ENCODE measurements at places on chromosomes 13 and 19.

DNA sequence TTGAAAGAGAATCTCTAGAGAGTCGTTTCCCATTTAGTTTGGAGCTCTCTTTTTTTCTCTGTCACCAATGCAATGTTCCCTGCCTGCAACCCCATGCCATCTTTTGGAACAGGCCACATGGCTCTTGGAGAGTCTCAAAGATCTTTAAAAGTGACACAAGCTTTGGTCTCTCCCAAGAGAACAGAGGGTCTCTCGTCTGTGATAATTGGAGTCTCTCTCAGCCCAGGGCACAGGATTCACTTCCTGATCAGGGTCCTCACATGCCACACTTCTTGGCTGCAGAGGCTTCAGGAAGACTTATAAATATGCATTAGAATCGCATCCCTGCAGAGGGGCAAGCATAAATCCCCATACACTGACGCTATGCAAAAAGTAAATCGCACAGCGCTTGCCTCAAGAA lies 240.5 kb downstream of the IRS2 start:
- ATAC-seq = no peak

- peak; percentile 89 for ATAC-seq
Observed at GRCh38 chr19:38551450-38551813, 66.3 kb downstream of the MAP4K1 start.

DNA sequence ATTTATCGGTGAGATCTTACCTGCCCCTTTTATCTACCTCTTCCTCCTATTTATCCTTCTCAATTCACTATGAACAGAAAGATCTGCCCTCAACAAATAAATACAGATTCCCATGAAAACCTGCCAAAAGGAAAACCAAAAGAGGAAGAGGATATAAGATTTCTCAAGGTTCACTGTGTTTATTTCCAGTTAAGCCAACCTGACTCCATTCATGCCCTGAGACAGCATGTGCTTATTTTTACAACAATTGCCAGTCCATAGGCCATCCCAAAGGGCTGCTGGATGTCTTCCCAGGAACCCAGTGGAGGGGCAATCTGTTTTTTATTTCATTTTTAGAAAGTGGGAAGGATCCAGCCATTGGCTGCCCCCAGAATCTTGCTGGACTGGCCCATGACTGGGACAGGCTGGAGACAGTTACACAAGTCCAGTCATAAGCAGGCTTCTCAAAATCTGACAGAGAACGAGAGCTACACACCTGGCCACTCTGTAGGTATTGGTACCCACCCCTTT lies 209.1 kb downstream of the IRS2 start:
- ATAC-seq = no peak

DNA sequence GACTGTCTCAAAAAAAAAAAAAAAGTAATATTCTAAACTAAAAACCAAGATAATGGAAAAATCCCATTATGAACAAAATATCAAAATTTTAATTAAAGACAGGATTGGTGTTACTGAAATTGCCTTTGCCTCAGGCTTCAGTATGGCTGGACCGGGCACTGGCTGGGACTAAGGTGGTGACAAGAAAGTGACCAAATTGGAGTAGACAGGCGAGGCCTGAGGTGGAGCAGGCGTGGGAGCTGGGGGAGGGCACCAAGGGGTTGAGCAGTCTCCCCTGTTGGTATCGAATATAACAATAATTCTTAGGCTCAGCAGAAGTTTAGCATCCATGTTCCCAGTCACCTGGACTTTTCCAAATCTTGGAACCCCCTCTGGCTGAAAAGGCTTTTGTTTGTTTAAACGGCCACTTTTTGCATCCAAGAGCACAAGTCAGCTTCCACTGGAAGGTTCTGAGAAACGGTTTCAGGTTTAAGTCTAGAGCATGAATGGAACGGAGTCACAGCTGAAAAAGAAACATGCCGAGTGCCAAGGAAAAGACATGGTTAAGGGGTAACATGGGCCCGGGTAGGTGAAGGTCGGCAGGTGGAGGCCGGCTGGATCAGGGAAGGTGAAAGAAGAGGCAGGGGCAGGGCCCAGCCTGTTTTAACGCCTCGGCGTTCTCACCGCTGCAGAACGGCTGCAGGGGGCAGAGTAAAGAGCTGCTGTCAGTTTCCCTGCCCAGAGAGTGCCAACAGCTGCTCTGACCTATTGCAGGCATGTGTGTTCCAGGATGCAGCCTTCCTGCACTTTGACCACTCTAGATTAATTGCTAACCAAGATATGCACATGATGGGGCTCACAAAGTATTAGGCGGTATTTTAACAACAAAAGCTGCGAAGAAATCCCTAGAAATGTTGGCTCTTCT lies 104.4 kb downstream of the TM9SF2 start:
- peak; percentile 63 for ATAC-seq

DNA sequence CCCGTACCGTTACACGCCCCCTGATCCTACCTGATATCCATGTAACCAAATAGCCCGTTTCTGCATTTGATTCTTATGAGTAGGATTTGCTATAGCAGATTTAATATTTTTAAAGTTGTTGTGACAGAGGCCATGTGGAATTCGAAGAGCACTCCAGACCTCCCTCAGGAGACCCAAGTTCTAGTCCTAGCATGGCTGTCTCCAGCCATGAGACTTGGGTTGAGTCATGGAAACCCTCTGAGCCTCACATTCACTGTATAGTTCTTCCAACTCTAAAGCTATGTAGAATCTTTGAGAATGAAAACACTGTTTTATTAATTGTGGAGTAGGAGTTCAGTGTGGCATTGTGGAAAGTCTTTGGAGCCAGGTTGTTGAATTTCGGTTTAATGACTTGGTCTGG lies 8.0 kb upstream of the GPR183 start:
- ATAC-seq = peak; percentile 21

- no peak for ATAC-seq
Observed at GRCh38 chr13:106331116-106331515, 204.3 kb downstream of the EFNB2 start.

- ATAC-seq = peak; percentile 31
Observed at GRCh38 chr19:48480183-48480557, 11.0 kb downstream of the CYTH2 start.

DNA sequence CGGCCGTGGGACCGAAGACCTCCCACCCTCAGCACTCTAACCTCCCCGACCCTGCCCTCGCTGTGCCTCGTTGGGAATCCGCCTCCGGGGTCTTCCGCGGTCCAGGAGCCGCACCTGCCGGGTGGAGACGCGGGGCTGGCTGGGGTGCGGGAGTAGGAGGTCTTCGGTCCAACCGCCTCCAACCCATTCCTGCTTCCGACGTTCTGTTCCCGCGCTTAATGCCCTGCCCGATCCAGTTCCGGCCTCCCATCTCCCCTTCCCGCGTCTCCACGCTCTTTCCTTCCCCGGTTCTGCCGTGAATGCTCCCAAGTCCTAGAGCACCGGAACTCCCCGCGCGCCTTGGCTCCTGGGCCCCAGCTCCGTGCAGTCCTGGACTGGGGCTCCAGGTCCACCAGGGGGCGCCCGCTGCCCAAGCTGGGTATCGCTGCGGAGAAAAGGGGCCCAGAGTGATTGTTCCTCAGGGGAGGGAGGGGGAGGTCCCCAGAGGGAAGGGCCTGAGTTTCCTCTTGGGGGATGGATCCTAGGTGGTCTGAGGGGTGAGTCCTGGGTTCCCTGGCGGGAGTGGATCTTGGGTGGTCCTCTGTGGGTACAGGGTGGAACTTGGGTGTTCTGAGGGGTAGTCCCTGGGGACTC lies 14.1 kb upstream of the TNFSF9 start:
- peak; percentile 87 for ATAC-seq

GRCh38 chr13:101323601-101324000 lies 92.7 kb downstream of the NALCN start:
- ATAC-seq = no peak

GRCh38 chr19:17406887-17407196 lies 1.4 kb upstream of the BST2 start:
- no peak for ATAC-seq

- ATAC-seq = no peak
Observed at GRCh38 chr13:23427342-23427843, 6.1 kb downstream of the SACS start.

DNA sequence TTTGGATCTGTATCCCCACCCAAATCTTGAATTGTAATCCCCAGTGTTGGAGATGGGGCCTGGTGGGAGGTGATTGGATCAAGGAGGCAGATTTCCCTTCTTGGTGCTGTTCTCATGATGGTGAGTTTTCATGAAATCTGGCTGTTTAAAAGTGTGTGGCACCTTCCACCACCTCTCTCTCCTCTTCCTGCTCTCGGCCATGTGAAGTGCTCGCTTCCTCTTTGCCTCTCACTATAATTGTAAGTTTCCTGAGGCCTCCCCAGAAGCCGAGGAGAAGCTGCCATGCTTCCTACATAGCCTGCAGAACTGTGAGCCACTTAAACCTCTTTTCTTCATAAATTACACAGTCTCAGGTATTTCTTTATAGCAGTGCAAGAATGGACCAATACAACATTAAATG lies 15.7 kb downstream of the COMMD6 start:
- ATAC-seq = no peak

GRCh38 chr13:101996954-101997353 lies 404.9 kb downstream of the FGF14 start:
- no peak for ATAC-seq

GRCh38 chr13:25699056-25699455 lies 327.3 kb downstream of the ATP8A2 start:
- no peak for ATAC-seq

DNA sequence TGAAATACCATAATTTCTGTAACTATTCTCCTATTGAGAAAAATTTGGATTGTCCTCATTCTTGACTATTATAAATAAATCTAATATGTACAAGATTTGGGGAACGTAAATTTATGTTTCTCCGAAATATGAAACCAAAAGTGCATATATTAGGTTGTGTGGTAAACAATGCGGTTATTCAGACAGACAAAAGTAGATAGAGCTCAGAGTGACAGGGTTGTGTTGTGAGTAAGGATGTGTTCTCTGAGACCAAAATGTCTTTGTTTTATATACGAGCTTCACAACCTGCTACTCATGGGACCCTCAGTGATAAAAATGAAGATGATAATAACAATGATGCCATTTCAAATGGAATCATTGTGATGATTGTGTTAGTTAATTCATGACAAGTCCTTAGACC lies 796.3 kb upstream of the SLC10A2 start:
- no peak for ATAC-seq

- ATAC-seq = no peak
Observed at GRCh38 chr13:34867590-34867989, 74.5 kb upstream of the NBEA start.

DNA sequence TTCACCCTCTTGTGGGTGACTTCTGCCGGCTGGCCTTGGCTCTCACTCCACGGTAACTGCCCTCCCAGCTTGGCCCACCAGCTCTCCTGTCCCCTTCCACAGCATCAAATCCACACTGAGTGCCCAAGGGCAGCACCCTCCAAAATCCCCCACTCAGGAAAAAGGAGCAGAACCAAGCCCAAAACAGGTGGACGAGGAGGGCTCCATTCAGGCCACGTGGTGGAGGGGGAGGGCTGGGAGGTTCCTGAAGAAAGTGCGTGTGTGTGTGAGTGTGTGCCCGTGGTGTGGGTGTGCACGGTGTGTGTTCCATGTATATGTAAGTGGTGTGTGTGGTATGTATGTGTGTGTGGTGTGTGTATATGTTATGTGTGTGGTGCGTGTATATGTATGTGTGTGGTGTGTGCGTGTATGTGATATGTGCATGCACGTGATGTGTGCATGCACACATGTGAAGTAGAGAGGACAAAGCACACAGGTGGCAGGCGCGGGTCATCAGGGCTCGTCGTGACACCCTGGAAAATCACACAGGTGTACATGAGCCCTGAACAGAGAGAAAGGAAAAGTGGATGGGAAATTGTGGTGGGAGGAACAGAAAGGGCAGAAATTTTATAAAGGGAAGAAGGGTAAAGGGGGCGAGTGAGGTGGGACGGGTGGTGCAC lies 76.9 kb downstream of the COL4A1 start:
- no peak for ATAC-seq

- ATAC-seq = peak; percentile 78
Observed at GRCh38 chr13:100506600-100507422, 81.8 kb downstream of the GGACT start.

- ATAC-seq = peak; percentile 62
Observed at GRCh38 chr19:18340190-18340989, at the start of gene PGPEP1. Gene PGPEP1, plus strand, starts transcription at chr19:18340598. Its CDS starts 84 bp downstream, at chr19:18340682.

DNA sequence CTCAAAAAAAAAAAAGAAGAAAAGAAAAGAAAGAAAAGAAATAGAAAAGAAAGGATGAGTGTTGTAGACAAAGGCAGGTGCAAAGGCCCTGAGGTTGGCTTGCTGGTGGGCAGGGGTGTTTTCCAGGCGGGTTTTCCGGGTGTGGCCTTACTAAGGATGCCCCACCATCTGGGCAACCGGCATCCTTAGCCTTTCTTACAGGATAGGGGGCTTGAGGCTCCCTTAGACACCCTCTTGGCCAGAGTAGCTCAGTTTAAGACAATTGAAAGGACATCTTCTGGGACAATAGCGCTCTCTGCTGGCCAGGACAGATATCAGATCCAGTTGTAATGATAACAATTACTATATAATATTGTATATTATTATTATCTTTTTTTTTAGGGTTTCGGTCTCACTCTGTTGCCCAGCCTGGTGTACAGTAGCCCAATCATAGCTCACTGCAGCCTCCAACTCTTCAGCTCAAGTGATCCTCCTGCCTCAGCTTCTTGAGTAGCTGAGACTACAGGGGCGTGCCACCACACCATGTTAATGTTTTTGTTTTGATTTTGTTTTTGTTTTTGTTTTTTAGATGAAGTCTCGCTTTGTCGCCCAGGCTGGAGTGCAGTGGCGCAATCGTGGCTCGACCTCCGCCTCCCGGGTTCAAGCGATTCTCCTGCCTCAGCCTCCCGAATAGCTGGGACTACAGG lies 1.4 kb upstream of the QTRT1 start:
- ATAC-seq = no peak

GRCh38 chr19:37933937-37934358 lies 26.9 kb downstream of the SIPA1L3 start:
- ATAC-seq = no peak

DNA sequence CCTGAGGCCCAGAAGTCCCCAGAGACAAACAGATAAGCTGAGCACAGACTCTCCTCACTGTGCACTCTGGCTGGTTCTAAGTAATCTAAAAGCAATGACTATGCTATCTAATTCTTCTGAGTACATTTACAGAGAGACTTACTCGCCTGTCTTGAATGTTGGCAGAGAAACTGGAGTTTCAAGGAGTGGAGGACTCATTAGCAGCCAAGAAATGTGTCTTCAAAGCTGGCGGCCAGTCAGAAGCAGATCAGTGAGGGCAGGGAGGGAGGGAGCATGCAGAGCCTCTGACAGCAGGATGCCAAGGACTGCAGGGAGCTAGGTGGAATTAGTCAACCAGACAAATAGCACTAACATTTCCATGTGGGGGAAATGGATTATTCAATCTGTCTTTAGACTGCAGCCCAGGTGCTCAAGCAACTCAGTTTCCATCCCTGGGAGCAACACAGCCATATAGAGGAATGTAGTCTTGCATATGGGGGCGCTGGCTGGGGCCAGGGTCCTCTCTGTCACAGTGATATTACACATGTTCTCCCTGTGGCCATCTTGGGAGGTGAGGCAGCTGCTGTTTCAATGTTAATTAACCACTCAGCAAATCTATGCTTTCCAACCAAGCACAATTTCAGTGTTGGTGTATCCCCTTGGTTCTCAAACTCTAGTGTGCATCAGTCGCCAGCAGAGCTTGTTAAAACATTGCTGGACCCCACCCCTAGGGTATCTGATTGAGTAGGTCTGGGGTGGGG lies 97.9 kb downstream of the CCNA1 start:
- no peak for ATAC-seq

GRCh38 chr13:43074824-43075510 lies 51.6 kb downstream of the DNAJC15 start:
- ATAC-seq = peak; percentile 56

Measured in activated CD4-positive, CD25-positive, alpha-beta regulatory T cell treated with anti-CD3 and anti-CD28 coated beads, Interleukin-2, amount 50 U/mL, for 24 hours (primary cell).